NCI-H1048 (cell line): ENCODE measurements at places on chromosomes 2 and 18.

GRCh38 chr2:48530033-48530811 lies at the start of gene STON1:
TSS of gene STON1 (plus strand) at chr2:48530154. CDS start at chr2:48580634, 50,480 bp downstream.
- no peak for DNase-seq

GRCh38 chr2:17793803-17794354 lies 22.4 kb upstream of the MSGN1 start:
- no peak for DNase-seq

DNA sequence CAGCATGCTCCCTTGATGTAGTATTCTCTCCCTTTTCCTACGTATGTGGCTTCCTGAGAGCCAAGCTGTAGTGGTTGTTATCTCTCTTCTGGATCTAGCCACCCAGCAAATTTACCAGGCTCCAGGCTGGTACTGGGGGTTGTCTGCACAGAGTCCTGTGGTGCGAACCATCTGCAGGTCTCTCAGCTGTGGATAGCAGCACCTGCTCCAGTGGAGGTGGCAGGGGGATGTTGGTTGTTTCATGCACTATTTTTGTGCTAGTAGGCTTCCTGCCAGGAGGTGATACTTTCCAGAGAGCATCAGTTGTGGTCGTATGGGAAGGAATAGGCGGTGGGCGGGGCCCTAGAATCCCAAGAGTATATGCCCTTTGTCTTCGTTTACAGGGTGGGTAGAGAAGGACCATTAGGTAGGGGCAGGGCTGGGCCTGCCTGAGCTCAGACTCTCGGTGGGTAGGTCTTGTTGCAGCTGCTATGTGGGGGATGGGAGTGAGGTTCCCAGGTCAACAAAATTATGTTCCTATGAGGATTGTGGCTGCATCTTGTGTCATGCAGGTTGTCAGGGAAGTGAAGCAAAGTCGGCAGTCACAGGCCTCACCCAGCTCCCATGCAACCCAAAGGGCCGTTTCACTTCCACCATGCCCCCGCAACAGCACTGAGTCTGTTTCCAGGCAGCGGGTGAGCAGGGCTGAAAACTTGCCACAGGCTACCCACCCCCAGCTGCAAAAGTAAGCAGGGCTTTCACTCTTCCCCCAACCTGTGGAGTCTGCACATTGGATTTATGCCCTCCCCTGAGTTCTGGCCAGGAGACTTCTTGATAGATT lies 1139.5 kb downstream of the BCL11A start:
- no peak for DNase-seq

DNA sequence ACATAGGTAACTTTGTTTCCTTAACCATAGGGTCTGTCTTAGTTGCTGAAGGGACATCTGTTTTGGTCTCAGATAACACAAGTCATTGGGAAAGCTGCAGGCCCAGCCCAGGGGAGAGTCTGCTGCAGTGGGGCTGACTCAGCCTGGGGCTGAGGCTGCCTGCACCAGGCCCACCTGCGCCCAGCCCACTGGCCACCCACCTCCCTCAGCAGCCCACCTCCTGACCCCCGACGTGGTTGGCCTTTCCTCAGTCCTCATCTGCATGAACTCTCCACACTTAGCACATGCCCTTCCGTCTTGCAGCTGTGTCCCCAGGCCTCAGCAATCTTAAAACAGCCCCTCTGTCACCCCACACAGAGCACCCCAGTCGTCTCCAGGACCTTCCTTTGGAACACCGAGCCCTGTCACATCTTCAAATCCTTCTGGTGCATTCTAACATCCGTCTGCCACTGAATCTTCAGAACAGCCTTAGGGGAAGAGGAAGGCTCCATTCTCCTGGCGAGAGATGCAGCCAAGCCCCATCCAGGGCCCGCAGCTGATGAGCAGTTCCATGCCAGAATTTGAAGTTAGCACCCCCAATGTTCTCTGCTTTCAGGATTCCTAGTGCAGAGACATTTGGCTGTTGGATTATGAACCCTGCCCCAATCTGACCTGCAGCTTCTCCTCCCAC lies 231.4 kb downstream of the SEPTIN10 start:
- DNase-seq, result no peak

- DNase-seq, result no peak
Observed at GRCh38 chr2:6694555-6694954, 171.2 kb downstream of the CMPK2 start.
